ENCODE measurements at places on chromosomes 12 and 14.

- DNase-seq = no peak
Observed at GRCh38 chr12:104944252-104944651, 13.8 kb downstream of the SLC41A2 start.

DNA sequence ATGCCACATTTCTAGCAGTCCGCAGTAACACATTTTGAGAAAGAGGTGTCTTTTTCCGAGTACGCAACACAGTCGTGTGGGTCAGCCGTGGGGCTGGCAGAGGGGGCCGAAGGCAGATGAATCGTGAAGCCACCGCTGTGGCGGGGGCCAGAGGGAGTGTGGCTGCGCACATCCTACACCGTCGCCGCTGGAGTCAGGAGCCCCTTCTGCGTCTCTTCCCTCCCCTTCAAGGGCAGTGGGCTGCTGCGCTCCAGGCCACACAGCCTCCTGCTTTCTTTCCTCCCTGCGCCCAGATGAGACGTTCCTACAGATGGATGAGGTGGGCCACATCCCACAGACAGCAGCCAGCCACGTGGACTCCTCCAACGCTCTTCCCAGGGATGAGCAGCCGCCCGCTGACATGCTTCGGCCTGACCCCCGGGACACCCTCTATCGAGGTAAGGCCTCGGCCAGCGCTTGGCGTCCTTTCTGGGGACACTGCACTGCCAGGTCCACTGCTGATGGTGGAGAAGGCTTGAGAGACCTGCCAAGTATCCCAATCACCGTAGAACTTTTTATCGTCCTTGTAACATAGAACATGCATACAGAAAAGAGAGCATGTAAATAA lies 89.8 kb downstream of the B4GALNT3 start:
- no peak for DNase-seq

DNA sequence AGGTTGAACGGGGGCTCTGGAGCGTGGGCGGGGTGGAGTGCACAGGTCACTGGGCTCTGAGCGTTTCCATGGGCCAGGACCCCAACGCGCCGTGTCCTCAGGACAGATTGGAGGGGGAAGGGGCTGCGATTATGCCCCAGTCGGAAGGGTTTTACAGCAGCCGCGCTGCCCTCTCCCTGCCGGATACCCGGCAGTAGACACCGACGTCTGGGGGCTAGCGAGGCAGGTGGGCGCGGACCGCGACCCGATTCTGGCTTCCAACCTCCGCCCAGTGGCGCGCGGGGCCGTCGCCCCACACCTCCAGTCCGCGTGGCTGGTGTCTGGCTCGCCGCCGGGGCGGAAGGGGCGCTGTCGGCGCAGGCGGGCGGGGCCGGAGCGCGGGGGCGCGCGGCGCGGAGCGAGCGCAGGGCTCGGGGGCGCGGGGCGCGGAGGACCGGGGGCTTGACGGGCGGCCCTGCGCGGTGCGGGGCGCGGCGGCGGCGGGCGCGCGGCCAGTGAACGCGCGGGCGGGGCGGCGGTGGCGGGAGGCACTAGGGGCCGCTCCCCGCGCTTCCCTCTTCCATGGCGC lies 2.4 kb upstream of the KIF26A start:
- no peak for DNase-seq

DNA sequence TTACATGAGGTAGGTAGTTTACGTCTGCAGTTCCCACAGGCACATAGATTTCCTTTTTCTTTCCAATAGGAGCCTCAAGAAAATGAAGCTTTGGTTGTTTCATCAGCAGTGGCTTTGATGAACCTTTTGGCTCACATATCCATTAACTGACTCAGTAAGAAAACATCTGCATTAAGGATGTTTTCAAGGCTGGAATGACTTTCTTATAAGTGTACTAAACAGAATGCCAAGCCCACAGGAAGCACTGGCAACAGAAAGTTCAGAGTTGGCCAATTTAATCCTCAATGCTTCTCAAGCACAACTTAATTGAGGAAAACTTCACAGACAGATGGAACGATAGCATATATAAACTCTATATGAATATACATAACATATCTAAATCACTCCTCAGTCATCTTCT lies 63.5 kb downstream of the ST8SIA1 start:
- DNase-seq = peak; percentile 88

- no peak for DNase-seq
Observed at GRCh38 chr12:76990716-76991115, 74.7 kb downstream of the E2F7 start.

- no peak for DNase-seq
Observed at GRCh38 chr14:35855876-35856481, 29.8 kb downstream of the BRMS1L start.

- DNase-seq = no peak
Observed at GRCh38 chr12:68467514-68467913, 135.4 kb upstream of the MDM1 start.

DNA sequence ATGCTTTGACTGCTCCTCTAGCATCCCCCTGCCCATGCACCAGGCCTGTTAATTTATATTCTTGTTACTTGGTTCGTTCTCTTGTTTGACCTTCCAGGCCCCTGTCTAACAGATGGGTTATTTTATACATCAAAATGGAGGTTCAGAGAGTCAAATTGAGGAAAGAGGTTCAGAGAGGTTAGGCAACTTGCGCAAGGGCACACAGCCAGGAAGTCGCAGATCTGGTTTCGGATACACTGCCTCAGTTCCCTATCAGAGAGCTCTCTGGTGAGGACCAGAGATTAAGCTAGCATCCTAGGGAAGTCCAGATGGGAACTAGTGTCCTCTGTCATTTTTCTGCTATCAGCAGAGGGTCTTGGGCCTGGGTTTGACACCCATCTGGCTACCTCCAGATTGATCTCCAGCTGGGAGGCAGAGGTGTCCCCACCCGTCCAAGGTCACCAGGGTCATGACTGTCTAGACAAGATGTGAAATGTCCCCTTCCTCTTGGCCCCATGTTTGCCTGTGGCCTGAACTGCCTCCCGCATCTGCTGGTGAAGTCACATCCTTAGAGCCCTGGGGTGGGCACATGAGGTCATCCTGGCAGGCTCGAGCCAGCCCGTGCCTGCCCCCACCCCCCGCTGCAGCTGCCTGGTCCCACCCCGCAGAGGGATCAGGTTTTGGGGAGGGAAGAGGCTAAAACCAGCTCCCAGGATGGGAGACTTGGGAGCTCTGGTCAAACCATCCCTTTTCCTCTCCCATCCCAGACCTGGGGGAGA lies 84.3 kb upstream of the NCOR2 start:
- peak; percentile 29 for DNase-seq

GRCh38 chr12:98403385-98403784 lies 112.0 kb upstream of the TMPO start:
- no peak for DNase-seq

DNA sequence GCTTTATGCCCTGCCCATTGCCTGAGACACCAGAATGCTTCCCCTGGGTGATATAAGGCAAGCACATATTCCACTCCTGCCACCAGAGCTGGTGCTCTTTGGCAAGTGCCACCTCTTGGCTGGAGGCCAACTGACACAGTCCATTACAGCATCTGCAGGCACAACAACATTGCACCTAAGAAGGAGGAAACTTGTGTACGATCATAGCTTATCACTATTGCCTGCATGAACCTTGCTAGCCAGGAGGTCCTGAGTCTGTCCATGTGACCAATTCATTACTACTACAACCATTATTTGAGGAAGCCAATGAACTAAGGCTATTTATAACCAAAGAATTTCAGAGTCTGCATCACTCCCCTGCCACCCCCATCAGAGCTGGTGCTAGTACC lies 119.8 kb upstream of the SCAF11 start:
- no peak for DNase-seq

DNA sequence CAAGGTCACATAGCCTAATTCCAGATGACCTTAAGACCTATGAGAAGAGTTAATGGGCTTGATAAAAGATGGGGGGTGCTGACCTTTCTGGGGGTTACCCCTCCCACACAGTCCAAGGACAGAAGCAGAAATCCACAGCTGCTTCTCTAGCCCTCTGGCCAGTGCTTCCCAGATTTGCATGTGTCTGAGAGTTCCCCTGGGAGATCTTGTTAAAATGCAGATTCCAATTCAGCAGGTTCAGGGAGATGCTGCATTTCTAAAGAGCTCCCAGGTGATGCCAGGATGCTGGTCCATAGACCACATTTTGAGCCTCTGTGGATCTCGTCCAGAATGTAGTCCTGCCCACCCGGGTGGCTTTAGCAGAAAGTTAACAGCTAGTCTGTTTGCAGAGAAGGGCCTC lies 82.1 kb downstream of the WSCD2 start:
- DNase-seq = no peak

GRCh38 chr14:68723808-68724268 lies 69.0 kb downstream of the ZFP36L1 start:
- no peak for DNase-seq

GRCh38 chr14:89750908-89751392 lies 203.6 kb downstream of the EFCAB11 start:
- no peak for DNase-seq

DNA sequence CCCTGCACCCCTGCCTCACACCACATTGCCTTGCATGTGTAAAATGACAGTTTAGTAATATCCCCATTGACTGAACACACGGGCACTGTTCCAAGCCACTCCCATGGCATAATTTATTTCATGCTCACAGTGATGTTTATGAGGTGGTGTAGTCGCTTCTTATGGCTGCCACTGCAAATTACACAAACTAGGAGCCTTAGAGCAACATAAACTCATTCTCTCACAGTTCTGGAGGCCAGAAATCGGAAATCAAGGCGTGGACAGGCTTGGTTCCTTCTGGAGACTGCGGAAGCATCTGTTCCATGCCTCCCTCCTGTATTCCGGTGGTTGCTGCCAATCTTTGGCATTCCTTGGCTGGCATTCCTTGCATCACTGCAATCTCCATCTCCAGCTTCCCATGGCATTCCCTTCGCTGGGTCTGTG lies 97.3 kb downstream of the RIN3 start:
- peak; percentile 40 for DNase-seq

DNA sequence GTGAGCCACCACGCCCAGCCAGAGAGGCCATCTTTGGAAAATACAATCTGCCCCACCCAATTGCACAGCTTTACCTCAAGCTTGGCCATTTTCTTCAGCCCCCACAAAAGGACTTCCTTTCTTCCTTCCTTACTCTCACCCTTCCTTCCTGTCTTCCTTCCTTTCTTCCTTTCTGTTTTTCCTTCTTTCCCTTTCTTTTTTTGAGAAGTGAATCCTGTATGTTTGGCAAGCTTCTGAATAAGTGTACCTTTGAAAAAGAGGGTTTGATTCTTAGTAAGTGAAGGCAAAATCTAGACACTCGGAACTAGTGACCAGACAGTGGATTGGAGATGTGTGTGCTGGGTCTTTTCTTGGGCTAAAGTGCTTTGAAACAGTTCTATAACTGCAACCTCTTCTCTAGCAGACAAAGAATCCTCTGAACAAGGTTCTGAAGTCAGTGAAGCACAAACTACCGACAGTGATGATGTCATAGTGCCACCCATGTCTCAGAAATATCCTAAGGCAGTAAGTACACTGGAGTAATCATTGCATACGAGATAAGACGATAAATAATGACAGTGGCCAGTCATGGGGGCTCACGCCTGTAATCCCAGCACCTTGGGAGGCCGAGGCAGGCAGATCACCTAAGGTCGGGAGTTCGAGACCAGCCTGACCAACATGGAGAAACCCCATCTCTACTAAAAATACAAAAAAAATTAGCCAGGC lies 49.5 kb downstream of the SUPT16H start:
- no peak for DNase-seq

DNA sequence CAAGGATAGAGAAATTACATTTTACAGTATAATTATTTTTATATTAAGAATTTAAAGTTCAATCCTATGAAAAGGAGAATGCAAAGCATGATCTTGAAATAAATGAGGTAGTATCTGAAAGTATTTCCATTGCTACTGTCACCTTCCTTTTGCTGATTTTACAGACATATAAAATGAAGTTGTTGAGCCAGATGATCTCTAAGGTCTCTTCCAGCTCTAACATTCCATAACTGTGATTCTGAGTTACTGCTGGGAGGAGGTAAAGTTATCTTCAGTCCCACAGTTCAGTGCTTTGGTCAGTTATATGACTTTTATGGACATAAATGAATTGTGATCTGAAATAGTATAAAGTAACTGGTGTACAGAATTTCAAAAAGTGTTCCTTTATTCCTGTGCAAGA lies 52.8 kb downstream of the SLC38A6 start:
- DNase-seq = peak; percentile 64

DNA sequence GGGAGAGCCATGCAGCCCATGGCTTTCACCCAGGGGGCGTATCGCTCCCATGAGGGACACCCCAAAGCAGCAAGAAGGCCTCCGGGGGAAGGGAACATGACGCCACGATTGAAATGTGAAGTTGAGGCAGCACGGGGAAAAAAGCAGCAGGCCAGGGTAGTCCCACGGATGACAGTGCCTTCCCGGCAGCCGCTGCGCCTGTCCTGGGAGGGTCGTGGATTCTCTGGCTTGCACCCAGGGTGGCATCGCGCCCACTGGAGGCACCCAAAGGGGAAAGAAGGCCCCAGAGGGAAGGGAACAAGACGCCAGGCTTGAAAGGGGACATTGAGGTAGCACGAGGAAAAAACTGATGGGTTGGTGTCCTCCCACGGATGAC lies 161.6 kb upstream of the ALG10B start:
- DNase-seq = no peak

DNA sequence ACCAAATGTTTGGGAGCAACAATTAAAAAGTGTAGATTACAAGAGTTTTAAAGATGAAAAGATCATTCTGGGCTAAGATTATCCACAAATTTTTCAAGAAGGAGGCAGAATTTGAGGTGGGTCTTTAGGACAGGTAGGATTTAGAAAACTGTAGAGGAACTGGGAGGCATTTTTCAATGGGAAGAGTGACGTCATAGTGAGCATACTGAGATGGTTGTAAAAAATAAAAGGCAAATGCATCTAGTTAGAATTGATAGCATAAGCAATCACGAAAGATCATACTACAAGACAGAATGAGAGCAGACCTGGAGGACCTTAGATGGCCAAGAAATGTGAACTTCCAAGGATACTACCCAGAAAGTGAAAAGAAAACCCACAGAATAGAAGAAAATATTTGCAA lies 131.6 kb upstream of the G2E3 start:
- DNase-seq = no peak

DNA sequence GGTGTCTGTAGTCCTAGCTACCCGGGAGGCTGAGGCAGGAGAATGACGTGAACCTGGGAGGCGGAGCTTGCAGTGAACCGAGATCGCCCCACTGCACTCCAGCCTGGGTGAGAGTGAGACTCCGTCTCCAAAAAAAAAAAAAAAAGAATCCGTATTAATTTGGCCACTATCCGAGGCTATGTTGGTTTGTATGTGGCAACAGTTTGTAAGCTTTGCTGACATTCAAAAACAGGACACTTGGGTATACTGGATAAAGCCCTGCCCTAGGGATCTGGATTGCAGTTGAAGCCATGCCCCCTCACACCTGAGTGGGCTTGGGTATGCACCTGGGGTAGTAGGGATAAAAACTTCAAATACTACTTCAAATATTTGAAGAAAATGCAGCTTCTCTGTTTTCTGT lies 14.5 kb downstream of the IFNG-AS1 start:
- DNase-seq = no peak

DNA sequence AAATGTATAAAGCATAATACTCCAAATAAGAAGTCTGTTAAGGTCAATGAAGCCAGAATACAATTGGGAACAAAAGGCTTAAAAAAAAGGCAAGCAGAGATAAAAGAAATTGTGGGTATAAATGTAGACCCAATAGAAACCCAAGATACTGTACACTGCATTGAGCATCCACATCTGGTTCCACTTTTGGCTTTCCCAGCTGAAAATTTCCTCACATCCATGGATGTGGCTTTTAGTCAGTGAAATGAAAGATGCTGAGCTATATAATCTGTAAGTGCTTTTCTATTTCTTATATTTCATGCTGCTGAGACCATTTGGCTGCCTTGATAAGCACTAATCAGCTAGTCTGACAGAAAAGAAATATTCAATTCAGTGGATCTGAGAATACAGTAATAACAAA lies 83.5 kb downstream of the PTPRR start:
- no peak for DNase-seq

- DNase-seq = no peak
Observed at GRCh38 chr12:77060883-77061240, 4.5 kb downstream of the E2F7 start.

GRCh38 chr14:56170028-56170427 lies 51.8 kb downstream of the PELI2 start:
- peak; percentile 32 for DNase-seq
